ENCODE measurements at places on chromosomes 12 and 14. TPM values are rescaled to one million over a fixed set of nuclear protein-coding genes. Genes with fewer than 3 reads are reported as not detected.

- no peak for DNase-seq
- peaks cover 2% of the 10 kb centered on the region for H3K36me3 ChIP-seq
- H3K4me1 ChIP-seq = peaks cover 33% of the 10 kb centered on the region
- no peak overlapping the region for H3K4me3 ChIP-seq
These were observed 477.5 kb upstream of the RGS6 start for GRCh38 chr14:71454513-71455332.

DNA sequence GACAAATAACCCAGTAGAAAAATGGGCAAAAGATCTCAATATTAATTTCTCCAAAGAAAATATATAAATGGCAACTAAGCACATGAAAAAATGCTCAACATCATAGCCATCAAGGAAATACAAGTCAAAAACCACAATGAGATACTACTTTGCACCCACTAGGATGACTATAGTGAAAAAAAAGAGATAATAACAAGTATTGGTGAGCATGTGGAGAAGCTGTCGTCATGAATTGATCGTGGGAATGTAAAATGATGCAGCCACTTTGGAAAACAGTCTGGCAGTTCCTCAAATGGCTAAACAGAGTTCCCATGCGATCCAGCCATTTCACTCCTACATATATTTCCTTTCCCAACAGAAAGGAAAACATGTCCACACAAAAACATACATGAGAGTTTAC, 18.1 kb downstream of the JDP2 start:
- peaks cover 15% of the 10 kb centered on the region for H3K27me3 ChIP-seq
- H3K4me1 ChIP-seq = peaks cover 19% of the 10 kb centered on the region
- H3K4me3 ChIP-seq = no peak overlapping the region
- DNase-seq = no peak

DNA sequence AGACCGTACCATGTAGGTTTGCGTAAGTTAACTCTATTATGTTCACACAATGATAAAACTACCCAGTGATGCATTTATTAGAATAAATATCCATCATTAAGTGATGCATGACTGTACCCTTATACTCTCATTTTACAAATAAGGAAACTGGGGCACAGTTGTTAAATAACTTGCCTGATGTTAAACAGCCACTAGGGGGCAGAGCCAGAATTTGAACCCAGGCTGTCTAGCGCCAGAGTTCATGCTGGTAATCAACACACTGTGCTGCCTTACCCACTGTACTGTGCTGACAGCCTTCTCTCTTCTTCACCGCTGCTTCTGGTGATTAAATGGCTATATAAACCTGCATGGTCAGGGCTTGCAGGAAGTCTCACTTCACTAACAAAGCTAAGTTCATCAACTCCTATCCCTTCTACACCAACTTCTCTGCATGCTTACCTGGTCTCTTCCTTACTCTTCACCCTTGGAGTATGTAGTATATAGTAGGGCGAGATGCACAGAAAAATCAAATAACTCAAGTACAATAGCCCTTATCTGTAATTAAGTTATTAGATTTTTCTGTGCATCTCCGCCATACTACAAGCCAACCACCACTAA, 43.6 kb upstream of the APPL2 start:
- no peak overlapping the region for H3K27ac ChIP-seq
- no peaks in the 10 kb centered on the region for H3K4me1 ChIP-seq
- H3K4me3 ChIP-seq = no peak overlapping the region
- H3K36me3 ChIP-seq = no peaks in the 10 kb centered on the region
- H3K27me3 ChIP-seq = peaks cover 12% of the 10 kb centered on the region

GRCh38 chr14:89957376-89957775, 1.6 kb downstream of the TDP1 start:
- peak overlapping the region; percentile 96 for H3K27ac ChIP-seq
- H3K36me3 ChIP-seq = peaks cover 20% of the 10 kb centered on the region
- DNase-seq = no peak
- peak overlapping the region; percentile 91 for H3K4me3 ChIP-seq
- no peaks in the 10 kb centered on the region for H3K27me3 ChIP-seq

GRCh38 chr14:54652188-54652587, 85.3 kb downstream of the SAMD4A start:
- peaks cover 38% of the 10 kb centered on the region for H3K27me3 ChIP-seq
- peaks cover 7% of the 10 kb centered on the region for H3K4me1 ChIP-seq
- no peaks in the 10 kb centered on the region for H3K36me3 ChIP-seq
- no peak overlapping the region for H3K27ac ChIP-seq

Gene MYH6
- 2.1 TPM for total RNA-seq

Gene ANAPC7
- total RNA-seq = 49.1 TPM

Gene HOTAIR
- total RNA-seq = not detected

Gene ANO2
- not detected for total RNA-seq

Gene ABCD4
- 56.6 TPM for total RNA-seq

All from activated T-cell treated with anti-CD3 and anti-CD28 coated beads, Interleukin-2, amount 50 U/mL, for 72 hours (primary cell).